ENCODE measurements at places on chromosomes 5 and 9.

GRCh38 chr5:98349251-98349989 lies 424.0 kb upstream of the RGMB start:
- DNase-seq: no peak

DNA sequence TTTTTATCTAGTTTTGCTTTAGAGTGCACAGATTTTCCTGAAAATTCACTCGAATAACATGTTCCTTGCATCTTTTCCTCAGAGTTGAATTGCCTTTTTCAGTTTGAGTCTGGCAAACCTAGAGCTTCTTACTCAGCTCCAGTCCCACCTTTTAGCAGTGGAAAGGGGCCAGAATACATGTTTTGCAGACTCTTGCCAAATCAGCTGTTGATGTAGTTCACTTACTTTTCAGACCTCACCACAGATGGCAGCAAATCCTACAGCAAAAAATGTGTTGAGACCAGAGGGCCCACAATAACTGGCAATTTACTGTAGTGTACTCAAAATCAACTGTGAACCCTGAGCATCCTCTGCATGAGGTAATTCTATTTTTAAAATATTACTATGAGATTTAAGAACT lies 545.2 kb upstream of the ACO1 start:
- peak; percentile 22 for DNase-seq

GRCh38 chr9:15211815-15212495 lies 95.1 kb downstream of the TTC39B start:
- peak; percentile 23 for DNase-seq

DNA sequence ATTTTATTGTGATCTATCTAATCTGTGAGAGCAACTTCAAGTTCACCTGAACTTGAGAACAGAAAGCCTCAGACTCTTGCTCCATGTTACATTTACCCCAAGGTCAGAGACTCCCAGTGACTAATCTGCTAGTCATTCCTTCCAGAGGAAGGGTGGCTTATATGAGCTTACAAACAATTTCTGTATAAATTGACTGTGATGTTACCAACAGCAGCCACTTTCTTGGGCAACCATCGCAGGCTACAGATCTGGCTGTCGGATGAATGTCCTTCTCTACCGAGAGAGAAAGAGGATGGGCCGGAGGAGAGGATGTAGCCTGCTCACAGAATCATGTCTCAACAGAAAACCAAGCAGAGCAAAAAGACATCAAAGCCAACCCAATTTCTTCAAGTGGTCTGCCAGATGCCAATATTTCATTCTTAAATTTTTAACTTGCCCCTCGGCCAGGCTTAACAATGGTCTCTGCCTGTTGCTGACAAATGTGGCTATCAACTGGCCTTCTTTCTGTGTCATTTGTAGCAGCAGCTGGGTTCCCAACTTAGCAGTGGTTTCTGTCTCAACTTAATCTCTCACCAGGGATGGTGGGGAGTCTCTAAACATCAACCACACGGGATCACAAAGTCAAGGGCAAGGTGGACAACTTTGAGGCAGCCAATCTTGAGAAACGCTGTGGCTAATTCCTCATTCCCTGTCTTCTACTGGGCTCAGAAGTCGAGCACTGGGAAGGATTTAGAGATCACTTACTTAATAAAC lies 81.3 kb downstream of the RAPGEF1 start:
- peak; percentile 49 for DNase-seq

GRCh38 chr5:103243665-103244064 lies 14.9 kb upstream of the MACIR start:
- no peak for DNase-seq
